ENCODE measurements at places on chromosomes 4 and X.

DNA sequence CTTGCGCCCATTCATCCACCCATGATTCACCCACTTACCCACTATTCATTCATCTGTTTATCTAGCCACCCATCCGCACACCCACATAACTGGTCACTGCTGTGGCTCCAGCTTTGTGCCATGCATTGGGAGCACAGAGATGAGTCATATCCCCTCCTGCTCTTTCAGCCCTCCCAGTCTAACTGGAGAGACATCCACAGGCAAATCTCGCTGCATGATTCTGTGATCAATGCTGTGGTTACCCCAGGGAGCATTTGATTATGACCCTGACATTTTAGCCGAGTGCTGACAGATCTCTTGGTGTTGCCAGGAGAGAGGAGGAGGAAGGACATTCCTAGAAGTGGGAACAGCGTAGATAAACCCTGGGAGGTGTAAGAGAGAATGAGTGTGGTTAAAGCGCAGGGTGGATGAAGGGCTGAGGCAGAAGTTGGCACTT lies 10.4 kb upstream of the PORCN start:
- DNase-seq, result peak; percentile 85

- no peak for DNase-seq
Measured at GRCh38 chr4:171590716-171591115, 222.5 kb upstream of the GALNTL6 start.

- no peak for DNase-seq
Measured at GRCh38 chr4:183287677-183288076, 32.4 kb downstream of the CLDN22 start.

GRCh38 chrX:151675121-151675746 lies 20.0 kb upstream of the PRRG3 start:
- DNase-seq, result no peak

- no peak for DNase-seq
Measured at GRCh38 chrX:72050011-72050410, 81.7 kb downstream of the RTL5 start.

DNA sequence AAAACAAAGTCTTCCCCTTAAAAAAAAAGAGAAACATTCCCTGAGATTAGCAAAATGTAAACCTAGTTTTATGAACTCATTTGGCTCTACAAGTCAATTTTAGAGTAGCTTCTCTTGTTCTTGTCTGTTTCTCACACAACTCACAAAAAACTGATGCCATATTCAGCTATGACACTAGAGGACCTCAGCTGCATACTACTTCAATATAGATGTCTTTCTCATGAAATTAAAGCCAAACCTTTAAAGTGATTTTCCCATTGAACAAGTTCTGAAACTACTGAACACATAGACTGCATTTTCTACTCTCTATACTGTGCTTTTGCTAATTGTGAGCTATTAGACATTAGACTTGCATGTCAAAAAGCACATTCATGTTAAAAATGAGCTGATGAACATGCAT lies 49.8 kb downstream of the TBCK start:
- no peak for DNase-seq

- DNase-seq, result no peak
Measured at GRCh38 chr4:105158837-105159236, 12.2 kb downstream of the TET2 start.

GRCh38 chr4:6027392-6027791 lies 9.2 kb upstream of the C4orf50 start:
- no peak for DNase-seq

DNA sequence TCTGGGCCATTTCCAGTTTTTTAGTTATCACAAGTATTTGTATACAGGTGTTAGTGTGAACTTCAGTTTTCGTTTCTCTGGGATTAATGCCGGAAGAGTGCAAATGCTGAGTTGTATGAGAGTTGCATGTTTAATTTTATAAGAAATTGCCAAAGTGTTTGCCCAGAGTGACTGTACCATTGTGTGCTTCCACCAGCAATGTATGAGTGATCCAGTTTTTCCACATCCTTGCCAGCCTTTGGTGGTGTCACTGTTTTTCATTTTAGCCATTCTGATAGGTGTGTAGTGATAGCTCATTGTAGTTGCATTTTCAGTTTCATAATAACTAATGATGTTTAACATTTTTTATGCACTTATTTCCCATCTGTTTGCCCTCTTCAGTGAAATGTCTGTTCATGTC lies 18.4 kb downstream of the PLS3 start:
- no peak for DNase-seq

DNA sequence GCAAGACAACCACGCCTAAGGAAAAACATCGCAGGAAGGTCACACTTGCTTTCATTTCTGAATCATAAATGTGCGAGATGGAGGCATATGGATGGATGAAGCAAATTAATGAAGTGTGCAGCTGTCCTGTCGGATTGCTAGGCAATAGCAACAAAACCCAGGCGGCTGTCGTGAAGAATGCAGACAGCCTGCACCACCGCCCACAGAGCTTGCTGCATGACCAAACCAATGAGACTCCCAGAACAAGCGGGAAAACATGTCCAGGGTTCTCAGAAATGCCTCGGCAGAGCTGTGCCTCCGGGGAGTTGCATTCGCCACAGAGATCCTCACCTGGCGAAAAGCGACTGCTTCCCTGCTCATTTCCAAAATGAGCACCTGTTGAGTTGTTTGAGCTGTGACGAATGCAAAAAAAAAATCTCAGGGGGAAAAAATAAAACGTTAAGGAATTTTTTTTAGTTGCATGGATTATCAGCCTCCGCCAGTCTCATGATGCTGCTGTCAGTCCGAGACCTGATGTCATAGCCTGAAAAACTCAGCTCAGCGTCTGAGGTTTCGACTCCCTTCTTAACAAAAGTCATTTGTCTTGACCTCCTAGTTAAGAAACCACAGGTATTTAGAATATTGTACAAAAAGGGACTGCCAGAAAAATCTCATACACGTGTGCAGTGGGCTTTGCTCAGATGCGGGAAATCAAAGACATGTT lies 155.5 kb upstream of the MXRA5 start:
- DNase-seq, result no peak

GRCh38 chrX:80812176-80812575 lies 2.5 kb upstream of the BRWD3 start:
- peak; percentile 33 for DNase-seq

DNA sequence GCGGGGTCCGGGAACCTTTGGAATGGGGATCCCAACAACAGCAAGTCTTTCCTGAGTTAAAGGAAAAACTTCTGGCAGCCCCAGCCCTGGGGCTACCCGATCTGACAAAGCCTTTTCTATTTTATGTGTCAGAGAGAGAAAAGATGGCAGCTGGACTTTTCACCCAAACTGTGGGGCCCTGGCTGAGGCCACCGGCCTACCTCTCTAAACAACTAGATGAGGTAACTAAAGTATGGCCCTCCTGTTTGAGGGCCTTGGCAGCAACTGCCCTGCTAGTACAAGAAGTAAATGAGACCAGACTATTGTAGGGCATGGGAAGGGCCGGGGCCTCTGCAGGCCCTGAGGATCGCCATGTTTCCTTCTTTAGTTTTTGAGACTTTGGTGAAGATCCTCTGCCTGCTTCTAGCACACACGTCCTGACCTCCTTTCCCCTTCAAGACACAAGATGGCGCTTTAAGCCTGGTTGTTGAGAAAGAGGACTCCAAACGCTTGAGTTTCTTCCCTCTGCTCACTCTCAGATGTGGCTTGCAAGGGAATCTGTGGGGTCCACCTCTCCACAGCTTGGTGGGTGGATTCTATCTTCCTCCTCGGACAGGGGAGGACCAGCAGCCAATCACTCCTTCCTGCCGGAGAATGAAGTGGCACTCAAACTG lies 18.5 kb upstream of the DRD5 start:
- DNase-seq, result peak; percentile 63

DNA sequence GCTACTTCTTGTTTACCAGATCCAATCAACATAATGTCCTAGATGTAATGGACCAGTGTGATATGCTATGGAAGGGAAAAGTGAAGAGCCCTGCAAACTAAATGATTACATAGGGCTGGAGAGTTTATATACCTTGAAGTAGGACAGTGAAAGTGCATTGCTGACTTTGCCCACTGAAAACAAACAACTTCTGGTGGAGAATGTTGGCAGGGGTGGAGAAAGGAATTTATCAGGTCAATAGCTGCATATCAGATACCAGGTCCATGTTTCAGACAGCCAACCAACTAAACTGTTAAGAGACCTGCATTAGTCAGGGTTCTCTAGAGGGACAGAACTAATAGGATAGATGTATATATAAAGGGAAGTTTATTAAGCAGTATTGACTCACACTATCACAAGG lies 82.4 kb downstream of the DCUN1D4 start:
- DNase-seq, result no peak

Data from foreskin fibroblast (primary cell).